Skeletal muscle cell (primary cell): ENCODE measurements at places on chromosomes 3 and 15.

DNA sequence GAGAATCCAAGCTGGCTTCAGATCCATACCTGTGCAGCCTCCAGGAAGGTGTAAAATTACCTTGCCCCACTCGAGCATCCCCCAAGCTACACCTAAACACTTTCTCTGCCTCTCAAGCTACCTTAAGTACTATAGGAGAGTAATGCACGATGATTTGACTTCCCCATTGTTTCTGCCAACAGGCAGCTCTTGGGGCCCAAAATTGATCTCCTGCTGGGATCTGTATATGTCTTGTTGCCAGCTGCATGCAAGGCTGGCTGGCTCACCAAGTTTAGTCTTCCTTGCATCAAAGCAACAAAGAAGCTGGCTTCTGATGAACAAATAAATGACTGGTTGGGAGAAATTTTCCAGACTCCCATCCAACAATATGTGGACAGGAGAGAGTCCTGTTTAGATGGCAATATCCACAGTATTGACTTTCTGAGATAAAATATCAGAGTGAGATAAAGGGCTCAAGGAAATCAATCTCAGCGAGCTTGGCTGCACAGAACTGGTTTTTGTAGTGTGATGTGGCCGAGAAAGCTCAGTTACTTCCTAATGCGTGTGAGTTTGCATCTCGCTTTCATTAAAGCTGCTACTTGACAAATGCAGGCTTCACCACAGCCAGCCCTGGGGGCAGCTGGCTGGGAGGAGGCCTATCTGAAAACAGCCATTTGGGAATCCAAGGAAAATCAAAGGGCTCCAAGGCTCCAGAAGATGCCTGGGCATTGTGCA is 140.7 kb downstream of the MINAR1 start:
- DNase-seq, result no peak

- peak; percentile 67 for DNase-seq
Measured at GRCh38 chr15:70100474-70101341, 3.0 kb upstream of the TLE3 start.

- DNase-seq, result peak; percentile 3
Measured at GRCh38 chr3:126134219-126134975, 46.0 kb downstream of the ALDH1L1 start.

- no peak for DNase-seq
Measured at GRCh38 chr3:183534249-183534648, 21.3 kb downstream of the KLHL6 start.
